ENCODE measurements at places on chromosomes 1 and 21.

- no peak for DNase-seq
Measured at GRCh38 chr1:156766298-156767100, 836 bp upstream of the PRCC start.

- DNase-seq = no peak
Measured at GRCh38 chr1:19517017-19517416, 31.7 kb upstream of the CAPZB start.

DNA sequence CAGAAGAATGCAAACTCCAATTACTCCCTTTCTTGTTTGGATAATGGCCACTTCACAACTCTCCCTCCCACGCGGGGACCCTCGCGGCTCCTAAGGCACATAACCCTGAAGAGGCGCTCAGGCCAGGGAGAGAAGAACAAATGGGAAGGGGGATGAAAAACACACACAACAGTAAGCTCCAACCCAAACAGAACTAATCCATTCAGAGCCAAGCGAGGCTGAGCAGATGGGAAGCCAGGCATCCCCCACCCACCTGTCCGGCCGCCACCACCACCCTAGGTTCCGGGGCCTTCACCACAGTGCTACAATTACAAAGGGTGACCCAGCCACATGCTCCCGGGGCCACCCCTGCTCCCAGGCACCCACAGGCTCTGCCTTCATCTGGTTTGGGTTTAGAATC, 101.5 kb downstream of the MRPL37 start:
- DNase-seq = no peak

DNA sequence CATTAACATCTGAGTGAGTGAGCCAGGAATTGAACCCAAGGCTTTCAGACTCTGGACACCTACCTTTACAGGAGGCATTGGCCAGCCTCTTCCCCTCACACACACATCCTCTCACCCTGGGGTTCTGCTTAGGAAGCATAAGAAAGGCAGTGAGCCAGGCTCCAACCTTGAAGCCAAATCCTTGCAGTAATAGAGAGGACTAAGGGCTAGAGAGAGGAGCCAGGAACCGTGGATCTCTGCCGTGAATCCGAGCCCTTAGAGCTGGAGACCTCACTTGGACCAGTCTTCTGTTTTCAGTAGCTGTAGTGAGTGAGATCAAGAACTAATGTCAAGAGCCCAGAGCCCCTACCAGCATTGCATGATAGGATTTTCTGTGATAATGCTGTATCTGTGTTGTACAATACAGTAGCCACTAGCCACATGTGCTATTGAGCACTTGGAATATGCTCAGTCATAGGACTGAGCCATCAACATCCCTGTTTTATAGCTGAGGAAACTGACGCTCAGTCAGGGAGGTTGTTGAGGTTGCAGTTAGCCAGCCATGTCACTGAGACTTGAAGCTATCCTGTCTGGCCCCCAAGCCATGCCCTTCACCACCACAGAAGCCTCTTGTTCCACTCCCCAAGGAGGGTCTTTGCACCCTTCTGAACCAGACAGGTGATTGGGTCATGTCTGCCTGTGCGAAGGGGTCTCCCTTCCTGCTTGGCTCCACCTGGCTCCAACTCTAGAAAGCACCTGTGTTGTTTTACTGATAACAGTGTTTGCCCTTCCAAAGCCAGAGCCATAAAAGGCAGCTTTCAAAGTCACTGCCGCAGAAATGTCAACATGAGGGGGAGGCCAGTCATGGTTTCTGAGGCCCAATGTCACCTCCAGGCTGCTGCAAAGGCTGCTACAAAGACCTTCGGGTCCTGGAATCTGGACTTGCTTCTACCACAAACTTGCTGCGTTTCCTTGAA, 101.1 kb upstream of the JUN start:
- DNase-seq = no peak

DNA sequence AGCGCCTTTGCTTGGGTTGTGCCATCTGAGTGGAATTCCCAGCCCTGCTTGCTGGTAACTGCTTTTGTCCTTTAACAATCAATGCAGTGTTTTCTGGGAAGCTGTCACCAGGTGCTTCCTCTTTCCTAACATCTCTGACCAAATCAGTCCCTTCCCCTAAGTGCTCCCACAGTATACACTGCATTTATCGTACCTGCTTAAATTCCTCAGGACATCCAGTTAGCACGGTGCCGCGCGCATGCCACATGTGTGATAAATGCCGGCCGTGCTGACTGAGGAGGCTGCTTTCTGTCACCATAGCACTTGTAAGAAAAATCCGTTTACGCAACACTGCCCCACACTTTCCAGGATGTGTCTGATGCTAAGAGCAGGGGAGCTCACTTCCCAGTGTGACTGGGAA, 115.4 kb downstream of the BCAR3 start:
- DNase-seq = no peak

DNA sequence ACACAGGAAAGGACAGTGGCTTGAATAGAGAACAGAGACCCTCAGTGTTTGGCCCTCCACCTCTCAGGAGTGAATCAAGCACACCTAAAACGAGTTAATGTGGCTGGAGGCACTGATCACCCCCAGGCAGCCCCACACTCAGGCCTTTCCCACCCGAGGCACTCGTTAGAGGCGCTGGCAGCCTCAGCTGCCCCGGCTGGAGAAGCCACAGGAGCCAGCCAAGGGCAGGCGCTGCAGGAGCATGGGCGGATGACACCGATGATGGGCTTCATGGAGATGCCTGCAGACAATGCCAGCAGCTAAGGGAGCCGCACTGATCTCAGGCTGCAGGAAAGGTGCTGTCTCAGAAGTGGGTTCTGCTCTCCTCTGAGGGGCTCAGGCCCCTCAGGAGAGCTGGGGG, 24.1 kb upstream of the ABCG1 start:
- DNase-seq = no peak

- no peak for DNase-seq
Measured at GRCh38 chr1:225114354-225114990, 185.0 kb downstream of the DNAH14 start.

GRCh38 chr1:65066419-65066765, 81.6 kb upstream of the AK4 start:
- no peak for DNase-seq

DNA sequence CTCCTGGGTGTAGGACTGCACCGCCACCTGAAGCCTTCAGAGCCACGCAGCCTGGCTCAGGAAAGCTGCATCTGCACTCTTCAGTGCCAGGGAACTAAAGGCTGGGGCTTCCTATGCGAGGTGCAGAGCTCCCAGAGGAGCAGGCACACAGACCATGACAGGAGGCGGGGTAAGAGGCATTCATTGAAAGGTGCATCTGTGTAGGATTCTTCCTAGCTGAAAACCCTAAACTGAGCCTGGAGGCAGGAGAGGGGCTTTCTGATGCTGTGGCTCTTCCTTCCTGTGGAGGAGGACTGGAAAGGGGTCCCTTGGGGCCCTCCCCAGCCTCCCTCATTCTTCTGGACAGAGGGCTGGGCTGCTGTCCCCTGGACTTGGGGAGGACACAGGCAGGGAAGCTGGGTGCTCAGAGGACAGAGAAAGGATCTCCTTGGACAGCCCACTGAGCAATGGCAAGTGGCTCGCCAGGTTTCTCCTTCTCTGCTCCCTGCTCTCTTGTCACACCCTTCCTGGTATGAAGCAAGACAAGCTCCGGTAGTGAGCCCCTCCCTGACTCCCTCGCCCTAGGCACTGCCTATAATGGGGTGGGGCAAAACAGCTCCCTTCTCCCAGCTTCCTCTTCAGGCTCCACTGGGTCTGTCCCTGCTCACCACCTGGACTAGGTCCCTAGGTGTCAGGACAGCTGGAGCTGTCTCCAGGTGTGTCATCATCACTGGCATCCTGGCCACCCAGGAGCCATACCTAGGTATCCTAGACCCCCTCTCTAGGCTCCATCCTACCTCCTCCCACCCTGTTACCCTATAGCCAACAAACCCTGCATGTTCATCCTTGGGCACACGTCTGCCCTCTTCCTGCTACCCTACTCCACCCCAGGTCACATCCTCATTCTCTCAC, 20.0 kb downstream of the S100A6 start:
- no peak for DNase-seq

DNA sequence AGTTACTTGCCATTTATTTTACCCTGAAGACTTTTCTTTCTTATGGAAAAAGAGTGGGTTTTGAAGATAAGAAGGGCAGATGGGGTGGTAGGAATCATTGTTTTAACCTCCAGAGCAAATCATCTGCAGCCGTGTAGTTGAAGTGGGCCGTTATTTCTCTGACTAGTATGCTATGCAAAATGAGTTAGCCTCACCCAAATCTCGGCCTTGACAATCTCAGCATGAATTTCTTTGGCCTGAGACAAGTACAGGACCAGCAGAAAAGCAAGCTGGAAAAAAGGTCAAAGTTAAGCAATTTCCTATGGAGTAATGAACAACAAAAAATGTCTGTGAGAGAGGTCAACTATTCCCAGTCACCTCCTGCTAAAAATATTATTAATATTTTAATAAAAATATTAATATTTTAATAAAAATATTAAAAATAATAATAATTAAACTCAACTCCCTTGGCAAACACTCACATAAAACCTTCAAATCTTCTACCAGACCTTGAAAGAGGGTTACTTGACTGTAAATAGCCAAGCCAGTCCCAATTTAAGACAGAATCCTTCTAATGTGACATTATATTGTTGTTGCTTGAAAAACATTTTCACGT, 6.8 kb upstream of the TEKT2 start:
- no peak for DNase-seq

DNA sequence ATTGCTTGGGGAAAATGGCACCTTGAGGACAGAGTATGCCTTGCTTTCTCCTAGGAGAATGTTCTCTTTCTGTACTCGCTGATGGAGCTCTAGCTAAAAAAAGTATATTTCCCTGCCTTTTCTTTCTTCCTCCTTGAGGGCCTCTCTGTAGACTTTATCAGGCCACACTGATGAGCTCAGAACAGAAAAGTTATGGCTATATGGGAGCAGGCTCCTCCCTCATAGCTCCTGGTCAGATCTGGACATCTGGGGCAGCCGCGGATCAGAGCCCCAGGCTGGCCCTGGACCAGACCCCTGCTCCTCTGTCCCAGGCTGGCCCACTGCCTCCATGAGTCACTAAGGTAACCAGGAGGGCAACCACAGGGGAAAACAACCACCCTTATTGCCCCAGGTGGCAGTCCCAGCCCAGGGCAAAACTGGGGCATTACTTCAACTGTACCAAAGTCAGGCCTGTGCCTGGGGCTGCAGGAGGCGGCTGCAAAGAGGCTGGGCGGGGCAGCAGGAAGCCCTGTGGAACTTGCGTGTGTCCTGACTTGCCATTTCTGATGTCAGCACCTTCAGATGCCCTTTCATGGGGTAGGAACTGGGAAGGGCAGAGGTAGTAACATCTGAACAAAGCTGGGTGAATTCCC, 26.3 kb upstream of the ZNF648 start:
- DNase-seq = no peak

GRCh38 chr1:245225322-245226202, 70.8 kb downstream of the KIF26B start:
- DNase-seq = no peak

DNA sequence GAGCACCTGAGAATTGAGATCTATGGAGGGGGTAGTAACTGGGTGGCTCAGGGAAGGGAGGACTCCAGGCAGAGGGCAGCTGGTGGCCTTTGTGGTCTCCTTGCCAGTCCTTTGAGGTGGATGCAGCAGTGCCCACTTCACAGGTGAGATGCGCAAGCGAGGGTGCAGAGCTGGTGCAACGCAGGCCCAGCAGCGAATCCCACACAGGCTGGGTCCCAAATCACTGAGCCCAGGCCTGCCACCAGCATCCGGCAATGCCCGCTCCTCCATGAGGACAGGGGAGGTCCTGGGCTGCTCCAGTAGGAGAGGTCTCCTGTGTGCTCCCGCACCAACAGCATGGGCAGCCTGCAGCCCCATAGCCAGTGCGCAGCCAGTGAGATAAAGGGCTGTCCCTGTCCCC, 318.0 kb downstream of the PCP4 start:
- no peak for DNase-seq

DNA sequence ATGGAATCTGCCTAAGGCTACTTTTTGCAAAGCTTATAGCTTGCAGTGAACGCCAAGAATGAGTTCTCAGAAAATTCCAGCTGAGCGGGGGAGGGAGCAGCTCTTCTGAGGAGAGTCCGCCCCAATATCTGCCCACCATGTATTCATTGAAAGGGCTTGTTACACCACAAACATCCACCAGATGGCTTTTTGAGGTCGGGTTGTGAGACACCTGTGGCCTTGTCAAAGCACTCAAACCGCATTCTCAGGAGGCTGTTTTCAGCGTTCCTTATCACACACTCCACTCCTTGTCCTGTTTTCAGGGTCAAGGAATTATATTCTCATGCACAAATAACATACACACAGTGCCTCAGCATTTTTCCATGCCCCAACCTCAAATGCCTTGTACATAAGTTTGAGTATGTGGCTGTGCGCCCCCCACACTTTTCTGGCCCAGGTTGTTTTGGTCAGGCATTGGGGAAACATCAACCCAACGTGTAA, 3.9 kb upstream of the C4BPB start:
- peak; percentile 50 for DNase-seq

DNA sequence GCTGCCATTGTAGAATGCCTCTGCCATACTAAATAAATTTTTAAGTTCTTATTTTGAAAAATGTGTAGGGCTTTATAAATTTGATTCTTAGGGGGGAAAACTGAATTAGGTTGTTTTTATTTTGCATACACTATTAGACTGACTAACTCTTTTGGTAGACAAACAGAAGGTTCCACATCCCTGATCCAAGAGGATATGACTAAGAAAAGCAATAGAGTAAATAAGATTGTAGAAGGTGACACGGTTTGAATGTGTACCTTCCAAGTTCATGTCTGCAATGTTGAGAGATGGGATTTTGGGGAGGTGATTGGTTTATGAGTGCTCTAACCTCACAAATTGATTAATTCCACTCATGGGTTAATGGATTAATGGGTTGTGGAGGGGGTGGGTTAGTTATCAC, 127.9 kb downstream of the GLUL start:
- no peak for DNase-seq

DNA sequence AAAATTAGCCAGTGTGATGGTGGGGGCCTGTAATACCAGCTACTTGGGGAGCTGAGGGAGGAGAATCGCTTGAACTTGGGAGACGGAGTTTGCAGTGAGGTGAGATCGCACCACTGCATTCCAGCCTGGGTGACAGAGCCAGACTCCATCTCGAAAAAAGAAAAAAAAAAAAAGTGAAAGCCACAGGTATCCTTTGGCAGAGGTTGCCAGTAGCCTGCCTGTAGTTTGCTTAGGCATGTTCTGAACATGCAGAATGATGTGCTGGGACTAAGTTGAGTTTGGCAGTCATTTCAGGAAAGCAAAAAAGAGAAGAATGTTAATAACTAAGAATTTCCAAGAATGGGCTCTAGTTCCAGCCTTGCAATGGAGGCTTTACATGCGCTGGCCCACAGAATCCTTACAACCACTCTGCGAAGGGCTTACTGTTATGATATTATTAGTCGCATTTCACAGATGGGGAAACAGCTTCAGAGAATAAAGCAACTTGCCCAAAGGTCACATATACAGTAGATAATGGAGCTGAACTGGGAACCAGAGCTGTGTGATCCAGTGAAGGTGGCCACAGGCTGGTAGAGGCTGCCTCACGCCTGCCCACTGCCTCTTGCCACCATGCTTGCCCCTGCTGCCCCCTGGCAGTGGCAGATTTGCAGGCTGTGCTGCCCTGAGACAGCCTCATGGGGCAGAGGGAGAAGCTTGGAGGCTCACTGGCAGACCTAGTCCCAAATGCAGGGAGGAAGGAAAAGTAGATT, 66.5 kb upstream of the LYST start:
- no peak for DNase-seq

All from effector CD4-positive, alpha-beta T cell (primary cell).